ENCODE measurements at places on chromosomes 13 and 19.

- DNase-seq, result no peak
These were observed 34.2 kb downstream of the GJA3 start for GRCh38 chr13:20126541-20127261.

- DNase-seq, result no peak
These were observed 208.3 kb upstream of the SERP2 start for GRCh38 chr13:44165221-44165888.

GRCh38 chr19:15869109-15869555 is 28.7 kb downstream of the CYP4F2 start:
- peak; percentile 25 for DNase-seq

- DNase-seq, result no peak
These were observed 6.9 kb upstream of the SBK3 start for GRCh38 chr19:55552206-55552605.

GRCh38 chr13:75402787-75403186 is 79.2 kb downstream of the TBC1D4 start:
- DNase-seq, result no peak

- DNase-seq, result no peak
These were observed 665.0 kb upstream of the SLITRK6 start for GRCh38 chr13:86464193-86464592.

- no peak for DNase-seq
These were observed 2041.4 kb downstream of the PCDH9 start for GRCh38 chr13:65188721-65189120.

DNA sequence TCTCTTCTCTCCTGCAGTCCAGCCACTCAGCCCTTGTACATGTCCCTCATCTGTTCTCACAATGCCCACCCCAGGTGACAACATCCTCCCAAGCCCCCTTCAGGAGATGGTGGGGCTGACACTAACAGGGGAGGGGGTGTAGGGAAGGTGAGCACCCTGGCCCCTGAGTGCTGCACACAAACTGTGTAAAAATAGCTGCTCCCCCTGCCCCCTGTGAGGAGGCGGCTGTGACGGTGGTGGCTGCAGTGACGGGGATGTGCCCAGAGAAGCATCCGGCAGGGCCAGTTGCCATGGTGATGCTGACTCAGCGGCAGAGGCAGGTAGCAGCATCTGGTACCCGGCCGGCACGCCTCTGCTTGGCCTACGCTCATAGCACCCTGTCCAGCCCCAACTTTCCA is 13.0 kb upstream of the JUND start:
- DNase-seq, result peak; percentile 89

GRCh38 chr19:49848938-49849337 is 2.0 kb upstream of the PTOV1 start:
- no peak for DNase-seq

DNA sequence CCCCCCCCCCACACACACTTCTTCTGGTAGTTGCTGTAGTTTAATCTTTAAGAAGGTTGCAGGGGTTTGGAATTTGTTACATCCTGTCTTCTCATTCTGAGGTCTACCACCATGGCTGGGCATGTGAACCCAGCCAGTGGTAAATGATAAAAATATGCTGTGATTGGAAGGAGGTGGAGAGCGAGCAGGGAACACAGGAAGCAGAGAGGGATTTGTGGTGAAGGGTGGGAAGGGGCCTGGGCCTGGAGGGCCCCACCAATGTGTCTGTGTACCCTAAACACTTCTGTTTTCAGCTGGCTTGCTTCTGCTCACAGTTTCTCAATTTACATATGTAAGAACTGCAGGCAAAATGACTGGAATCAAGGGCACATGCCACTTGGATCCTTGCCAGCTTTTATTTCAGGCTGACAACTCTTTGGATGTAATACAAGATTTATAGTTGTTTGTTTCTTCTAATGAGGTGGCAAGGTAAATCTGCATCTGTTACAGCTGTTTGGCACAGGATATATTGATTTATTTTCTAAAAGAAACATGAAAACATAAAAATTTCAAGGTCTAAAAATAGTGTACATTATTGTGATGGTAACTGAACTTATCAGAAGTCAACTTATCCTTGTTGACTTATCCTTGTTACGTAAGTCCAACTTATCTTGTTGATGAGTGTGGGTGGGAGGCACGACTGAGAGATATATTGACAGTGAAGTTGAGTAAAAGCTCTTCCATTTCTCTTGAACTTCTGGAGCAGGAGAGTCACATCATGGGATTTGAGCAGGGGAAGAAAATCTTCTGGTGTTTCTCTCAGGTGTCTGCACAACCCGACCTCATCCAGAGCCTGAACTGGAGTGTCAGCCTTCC is 313.2 kb downstream of the SHISA2 start:
- no peak for DNase-seq

- no peak for DNase-seq
These were observed 12.5 kb downstream of the DOCK9 start for GRCh38 chr13:98965325-98965724.

DNA sequence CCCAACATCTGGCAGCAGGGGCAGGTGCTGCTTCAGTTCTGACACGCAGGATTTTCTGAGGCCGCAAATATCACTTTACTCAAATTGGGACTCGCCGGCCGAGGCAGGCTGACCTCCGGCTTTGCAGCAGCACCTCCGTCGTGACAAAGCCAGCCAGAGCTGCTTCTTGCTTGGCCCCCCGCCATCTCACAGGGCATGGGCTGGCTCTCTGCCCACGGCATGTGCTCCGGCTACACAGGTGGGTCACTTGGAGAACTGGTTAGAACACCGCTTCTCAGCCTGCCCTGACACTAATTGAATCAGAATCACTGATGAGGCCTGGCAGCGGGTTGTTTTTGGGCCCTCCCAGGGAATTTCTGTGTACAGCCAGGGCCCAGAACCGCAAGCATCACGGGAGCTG is 112.3 kb downstream of the SLC7A1 start:
- no peak for DNase-seq

DNA sequence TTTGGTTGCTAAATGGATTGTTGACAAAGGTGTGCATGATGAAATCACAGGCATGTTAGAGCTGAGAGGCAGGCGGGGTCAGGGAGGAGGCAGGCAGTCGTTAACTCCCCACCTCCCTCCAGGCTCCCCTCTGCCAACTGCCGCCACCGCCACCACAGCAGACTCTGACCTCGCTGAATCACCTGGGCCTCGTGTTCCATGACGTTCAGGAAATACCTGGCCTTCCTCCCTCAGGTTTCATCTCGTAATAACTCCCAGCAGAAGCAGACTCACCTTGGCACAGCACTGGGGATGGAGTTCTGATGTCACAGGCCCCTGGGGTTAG is 198.5 kb downstream of the KATNAL1 start:
- DNase-seq, result no peak

DNA sequence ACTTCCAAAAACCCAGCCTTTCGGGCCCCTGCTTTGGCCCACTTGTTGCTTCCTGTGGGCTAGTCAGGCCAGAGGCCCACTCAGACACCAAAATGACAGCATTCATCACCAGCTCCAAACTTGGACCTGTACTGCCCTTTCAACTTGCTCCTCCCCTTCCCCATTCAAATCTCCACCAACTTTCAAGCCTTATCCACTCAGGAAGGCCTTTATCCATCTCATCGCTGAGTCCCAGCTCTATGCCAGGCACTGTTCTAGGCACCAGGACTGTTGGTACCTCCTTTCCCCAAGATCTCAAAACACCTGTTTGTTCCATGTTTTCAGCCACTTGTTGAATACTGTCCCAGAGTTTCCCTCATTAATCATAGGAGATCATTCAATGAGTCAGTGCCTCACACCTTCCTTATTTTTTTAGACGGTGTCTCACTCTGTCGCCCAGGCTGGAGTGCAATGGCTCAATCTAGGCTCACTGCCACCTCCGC is 1011.4 kb downstream of the UQCRFS1 start:
- DNase-seq, result no peak

GRCh38 chr13:51154029-51154555 is 43.0 kb upstream of the C13orf42 start:
- DNase-seq, result no peak

GRCh38 chr19:16142032-16142580 is 1.4 kb upstream of the HSH2D start:
- no peak for DNase-seq

DNA sequence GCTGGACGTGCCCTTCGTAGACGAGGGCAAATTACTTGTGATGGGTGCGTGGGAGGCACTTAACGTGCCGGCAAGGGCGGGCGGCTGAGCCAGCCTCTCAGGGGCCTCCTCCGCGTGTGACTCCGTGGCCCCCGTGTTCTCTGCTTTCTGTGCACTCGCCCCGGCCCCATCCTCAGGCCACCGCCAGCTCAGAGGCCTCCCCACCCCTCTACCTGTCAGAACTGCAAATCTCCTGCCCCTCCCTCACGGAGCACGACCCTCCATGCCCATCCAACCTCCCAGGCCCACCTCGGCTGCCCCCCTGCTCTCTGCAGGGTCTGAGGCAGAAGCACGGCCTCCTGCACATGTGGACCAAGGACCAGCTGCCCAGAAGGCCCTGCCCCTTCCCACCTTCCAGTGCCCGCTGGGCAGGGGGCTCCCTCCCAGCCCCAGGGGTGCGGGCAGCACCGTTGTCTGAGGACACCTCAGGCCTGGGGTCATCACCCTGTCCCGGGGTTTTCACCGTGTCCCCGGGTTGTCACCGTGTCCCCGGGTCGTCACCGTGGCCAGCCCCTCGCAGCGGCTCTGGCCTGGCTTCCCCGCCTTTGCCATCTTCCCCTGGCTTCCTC is 44.5 kb downstream of the TMEM255B start:
- DNase-seq, result no peak

DNA sequence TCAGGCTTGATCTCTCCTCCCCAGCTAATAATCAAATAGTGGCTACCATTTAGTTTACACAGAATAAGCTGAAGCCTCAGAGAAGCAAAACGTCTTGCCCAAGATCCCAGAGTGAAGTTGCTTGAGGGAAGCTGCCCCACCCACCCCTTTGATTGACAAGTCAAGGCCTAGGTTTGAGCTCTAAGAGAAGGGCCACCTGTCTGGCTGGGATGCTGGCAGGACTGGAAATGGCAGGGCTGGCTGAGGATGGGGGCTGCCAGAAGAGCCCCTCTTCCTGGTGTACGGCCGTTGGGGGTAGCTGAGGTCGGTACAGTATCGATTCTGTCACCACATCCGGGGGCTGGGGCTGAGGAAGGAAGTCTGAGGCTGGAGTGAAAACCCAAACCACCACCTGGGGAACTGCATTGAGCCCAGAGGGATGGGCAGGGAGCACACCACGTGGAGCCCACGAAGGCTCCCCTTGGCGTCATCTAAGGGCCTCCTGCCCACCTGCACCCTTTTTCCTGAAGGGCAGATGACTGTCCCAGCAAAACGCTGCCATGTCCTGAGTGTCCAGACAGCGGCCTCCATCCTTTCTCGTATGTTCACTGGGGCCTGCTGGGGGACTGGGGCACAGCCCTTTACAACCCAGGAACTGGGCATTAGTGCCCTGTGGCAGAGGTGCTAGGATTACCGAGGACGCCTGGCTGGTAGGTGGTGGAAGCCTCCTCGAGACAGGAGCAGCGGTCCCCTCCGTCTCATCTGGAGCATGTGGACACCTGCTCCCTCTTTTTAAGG is 1.4 kb upstream of the PRKD2 start:
- DNase-seq, result peak; percentile 36

DNA sequence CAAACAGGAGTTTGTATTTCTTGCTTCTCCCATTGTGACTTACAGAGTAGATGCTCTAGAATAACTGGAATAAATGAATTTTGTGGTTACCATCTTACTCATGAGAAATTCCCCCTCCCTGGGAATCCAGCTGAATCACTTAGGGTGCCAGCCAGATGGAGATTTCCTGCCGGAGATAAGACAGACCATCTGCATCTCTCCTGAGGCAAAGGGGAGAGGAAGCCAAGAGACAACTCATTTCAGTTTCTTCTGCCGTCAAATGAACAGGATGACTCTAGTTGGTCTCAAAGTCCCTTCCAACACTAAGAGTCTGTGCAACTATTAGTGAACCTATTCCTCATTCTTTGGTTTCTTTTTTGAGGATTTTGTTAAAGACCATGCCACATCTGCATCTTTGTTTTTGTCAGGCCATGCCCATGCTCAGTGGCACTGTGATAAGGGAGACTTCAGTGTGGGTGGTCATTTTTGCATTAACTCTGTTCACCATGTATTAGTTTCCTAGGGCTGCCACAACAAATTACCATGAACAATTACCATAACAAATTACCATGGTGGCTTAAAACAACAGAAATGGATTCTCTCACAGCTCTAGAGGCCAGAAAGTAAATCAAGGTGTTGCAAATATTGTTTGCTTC is 112.8 kb downstream of the NDFIP2 start:
- DNase-seq, result no peak

- no peak for DNase-seq
These were observed 19.5 kb downstream of the MYO1F start for GRCh38 chr19:8557642-8558238.

GRCh38 chr19:6047741-6048251 is 62.5 kb downstream of the RFX2 start:
- no peak for DNase-seq

DNA sequence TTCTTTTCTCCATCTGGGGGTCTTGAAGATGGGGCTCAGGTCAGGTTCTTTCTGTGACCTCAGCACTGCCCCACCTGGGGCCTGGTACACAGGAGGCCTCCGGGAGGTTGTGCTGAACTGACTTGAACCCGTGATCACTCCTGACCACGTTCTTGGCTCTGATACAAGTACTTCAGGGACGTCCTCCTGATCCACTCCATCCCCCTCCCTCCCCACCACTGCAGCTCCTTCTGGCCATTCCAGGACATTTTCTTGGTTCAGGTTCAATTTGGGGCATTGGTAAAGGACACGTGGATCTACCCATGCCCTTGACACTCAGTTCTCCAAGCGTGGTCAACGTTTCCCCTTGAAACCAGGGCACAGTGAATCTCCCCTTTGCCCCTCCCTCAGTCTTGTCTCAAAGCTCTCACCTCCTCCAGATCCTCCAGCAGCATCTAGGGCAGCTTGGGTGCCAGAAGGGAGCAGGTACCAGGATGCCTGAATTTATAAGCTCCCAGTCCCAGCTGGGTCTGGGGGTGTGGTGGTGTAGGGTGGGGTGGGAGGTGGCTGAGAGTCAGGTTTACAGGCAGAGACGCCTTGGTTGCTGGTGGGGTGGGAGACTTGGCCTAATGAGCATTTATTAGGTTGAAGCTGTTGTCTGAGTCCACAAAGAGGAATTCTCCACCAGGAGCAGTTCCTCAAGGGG is at the start of gene KLK15:
TSS of gene KLK15 (minus strand) at position 458 of the 685 bp plus-strand sequence. CDS start 2,082 bp downstream, outside the sequence.
- no peak for DNase-seq

- DNase-seq, result no peak
These were observed 278.8 kb downstream of the SLITRK6 start for GRCh38 chr13:85520445-85520844.

GRCh38 chr13:99062593-99062992 is 84.7 kb upstream of the DOCK9 start:
- no peak for DNase-seq

GRCh38 chr19:43731346-43731745 is 15.5 kb downstream of the IRGC start:
- DNase-seq, result no peak

- no peak for DNase-seq
These were observed 17.7 kb upstream of the SEMA6B start for GRCh38 chr19:4577020-4577782.

DNA sequence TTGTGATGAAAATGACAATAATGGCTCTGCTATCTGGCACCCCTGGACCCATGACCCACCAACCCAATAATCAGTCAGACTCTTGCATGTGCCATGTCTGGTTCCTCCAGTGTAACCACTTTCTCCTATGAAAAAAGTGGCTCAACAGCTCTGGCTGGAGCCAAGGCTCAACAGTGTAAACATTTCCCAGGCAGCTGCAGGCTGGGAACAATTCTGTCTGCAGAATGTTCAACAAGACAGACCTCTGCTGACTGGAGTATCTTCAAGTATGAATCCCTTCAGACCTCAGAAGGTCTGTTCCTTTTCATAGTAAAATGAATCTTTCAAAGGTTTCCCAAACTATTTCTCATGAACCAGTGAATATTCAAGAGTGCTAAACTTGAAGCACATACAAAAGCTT is 410.1 kb upstream of the HTR2A start:
- no peak for DNase-seq

GRCh38 chr19:17488593-17489391 is 18.5 kb downstream of the SLC27A1 start:
- DNase-seq, result peak; percentile 59

Measured in activated CD4-positive, alpha-beta T cell treated with anti-CD3 and anti-CD28 coated beads for 1 hour (primary cell).